ENCODE measurements at places on chromosomes 4 and X.
A peak's percentile ranks its signal among the peaks of the same experiment; 100 is the strongest.

- DNase-seq: peak; percentile 63
Measured at GRCh38 chr4:16914208-16914607, 15.8 kb upstream of the LDB2 start.

DNA sequence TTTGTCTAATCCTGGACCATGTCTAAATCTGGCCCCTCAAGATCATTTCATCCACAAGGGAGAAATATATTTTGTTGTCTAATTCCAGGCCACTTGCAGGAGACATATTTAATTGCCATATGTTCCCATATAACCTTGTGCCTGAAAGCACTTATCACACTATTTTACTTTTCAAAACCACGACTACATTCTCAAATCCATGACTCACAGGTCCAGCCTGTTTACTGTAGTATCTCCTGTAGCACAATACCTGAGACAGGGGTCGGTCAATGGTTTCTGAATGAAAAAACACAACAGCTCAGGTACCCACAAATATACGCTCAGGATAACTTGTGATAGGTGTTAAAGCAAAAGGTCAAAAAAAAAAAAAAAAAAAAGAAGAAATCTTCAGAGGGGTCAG, 60.9 kb downstream of the SEC24D start:
- no peak for DNase-seq

- DNase-seq: no peak
Measured at GRCh38 chr4:5433196-5433595, 275.2 kb downstream of the EVC2 start.

DNA sequence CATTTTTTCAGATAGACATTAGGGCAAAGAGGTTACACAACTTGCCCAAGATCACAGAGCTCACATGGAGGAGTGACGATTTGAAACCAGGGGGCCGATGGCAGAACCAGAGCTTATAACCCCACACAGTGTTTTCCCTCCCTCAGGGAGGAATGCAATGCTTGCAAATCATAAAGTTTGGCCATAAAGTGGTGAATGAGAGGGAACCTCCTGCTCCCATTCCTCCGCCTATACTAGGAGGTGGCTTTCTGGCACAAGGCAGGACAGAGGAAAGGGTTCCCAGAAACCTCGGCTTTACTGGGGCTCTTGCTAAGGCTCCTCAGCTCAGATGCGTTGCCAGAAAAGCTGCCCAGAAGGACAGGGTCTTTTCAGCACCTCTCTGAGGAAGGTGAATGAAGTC, 19.3 kb downstream of the TMEM154 start:
- no peak for DNase-seq

DNA sequence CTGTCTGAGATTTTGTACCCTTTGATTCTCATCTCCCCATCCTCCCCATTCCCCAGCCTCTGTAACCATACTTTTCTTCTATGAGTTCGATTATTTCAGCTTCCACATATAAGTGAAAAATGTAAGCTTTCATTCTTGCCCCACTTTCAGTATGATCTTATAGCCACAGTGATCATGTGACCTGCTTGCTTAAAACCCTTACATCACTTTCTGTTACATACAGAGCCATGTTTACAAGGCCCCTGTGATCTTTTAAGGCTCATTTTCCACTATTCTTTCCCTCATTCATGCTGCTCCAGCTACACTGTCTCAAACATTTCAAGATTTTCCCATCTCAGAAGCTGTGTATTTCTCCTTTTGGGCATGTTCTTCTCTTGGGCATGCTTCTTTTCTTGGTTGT, 147.7 kb downstream of the DCK start:
- DNase-seq: peak; percentile 20

- no peak for DNase-seq
Measured at GRCh38 chr4:128315756-128316520, 28.3 kb upstream of the PGRMC2 start.

DNA sequence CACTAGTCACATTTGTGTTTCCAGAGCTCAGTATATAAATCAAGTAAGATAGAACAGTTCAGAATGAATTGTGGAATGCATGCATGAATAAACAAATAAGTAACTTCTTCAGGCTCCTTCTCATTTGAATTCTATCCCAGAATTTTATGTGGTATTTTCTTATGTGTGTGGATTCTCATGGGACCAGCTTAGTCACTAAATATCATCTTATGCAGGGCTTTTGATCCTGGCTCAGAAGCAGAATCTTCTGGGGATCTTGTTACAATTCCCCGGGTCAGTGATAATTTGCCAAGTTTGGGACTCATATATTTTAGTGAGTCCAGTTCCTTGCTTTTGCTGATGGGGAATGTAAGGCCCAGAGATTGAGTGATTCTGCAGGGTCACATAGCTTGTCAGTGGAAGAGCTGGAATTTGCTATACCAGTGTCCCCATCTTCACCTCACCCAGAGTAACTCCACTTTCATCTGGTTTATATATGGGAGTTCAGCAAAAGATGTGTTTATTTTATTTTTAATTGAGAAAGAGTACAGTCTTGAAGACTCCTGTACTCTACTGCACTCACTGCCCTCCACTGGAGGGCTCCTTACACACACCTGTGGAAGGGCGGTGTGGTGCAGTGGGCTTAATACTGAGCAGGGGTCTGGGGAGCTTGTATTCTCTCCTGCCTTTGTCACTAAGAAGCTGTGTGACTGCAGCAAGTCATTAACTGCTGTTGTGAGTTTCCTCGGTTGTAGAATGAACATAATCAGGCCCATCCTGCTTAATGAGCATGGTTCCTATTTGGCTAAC, 198.2 kb upstream of the CXorf66 start:
- DNase-seq: peak; percentile 7

- DNase-seq: peak; percentile 71
Measured at GRCh38 chr4:172547724-172548123, 620.9 kb upstream of the GALNT7 start.

GRCh38 chrX:35682476-35682875, 115.7 kb upstream of the MAGEB16 start:
- DNase-seq: no peak

DNA sequence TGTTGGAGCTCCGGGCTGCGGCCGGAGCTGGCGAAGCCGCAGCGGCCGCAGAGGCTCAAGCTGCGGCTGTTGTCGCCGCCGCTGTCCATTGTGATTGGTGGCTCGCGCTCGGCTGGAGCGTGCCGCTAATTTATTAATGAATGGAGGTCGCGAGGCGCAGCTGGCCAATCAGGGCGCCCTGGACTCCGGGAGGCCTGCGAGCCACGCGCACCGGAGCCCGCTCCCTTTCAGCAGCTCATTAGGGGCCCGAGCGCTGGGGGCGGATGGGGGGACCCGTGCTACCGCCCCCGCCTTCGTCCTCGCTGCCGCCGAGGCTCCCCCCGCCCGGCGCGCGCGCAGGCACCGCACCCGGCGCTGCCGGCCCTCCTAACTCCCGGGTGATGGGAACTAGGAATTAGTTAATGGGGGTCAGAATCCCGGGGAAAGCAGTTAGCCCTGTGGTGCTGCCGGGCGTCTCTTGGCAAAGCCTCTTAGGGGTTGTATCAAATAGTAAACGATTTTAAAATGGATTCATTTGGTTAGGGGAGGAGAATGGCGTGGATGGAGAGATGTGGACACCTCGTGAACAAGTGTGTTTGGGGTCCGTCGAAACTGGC, 589 bp upstream of the NEUROG2 start:
- DNase-seq: no peak

GRCh38 chr4:5757536-5757935, 46.5 kb downstream of the EVC start:
- DNase-seq: no peak

DNA sequence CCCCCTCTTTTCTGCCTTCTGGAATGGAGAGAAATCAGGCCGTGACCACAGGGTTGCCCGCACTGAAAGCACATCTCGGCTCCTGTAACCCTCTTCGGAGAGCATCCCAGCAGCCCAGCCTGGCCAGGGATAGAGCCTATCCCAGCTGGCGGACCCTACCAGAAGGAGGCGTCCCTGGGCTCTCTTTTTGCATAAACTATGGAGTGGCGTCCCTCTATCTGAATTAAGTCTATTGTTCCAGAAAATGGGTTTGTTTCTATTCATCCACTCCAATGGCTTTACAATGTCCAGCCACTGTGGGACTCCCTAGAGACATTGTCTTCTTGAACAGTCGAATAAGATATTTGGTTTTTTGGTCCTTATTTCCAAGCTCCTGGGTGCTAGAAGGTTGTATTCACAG, 689 bp upstream of the NHSL2 start:
- DNase-seq: peak; percentile 45

GRCh38 chrX:56564164-56564885, 898 bp downstream of the UBQLN2 start:
- DNase-seq: peak; percentile 42

DNA sequence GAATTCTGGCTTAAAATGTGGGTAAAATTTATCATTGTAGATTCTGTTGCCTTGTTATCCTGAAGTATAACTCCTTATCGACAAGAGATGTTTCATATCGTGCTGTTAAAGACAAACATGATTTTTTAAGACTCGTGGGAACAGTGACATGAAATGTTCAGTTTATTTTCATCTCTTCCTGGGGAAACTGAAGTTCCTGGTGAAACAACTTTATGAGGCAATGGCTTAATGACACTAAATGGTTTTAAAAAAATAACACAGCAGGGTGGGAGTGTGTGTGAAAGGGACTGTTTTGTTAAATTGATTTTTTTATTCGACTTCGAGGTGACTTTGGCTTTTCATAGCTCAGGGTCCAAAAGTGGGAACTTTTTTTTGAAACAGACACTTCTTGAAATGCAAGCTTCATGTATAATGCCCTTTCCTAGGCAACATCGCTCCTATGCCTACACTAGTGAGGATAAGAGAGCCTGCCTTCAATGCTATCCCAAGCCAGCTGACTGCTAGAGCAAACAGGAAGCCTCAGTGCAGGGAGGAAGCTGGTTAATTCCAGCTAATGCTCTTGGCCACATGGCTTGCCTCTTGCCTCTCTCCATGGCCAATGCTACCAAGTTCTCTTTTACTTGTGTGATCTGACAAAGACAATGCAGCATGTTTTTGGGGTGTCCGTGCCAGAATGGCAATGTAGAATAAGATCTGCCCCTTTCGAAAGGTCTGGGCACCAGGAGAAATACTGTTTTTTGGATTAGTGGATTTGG, 80.9 kb upstream of the PLAC1 start:
- no peak for DNase-seq

- DNase-seq: peak; percentile 19
Measured at GRCh38 chr4:78439328-78439727, 112.2 kb upstream of the ANXA3 start.

DNA sequence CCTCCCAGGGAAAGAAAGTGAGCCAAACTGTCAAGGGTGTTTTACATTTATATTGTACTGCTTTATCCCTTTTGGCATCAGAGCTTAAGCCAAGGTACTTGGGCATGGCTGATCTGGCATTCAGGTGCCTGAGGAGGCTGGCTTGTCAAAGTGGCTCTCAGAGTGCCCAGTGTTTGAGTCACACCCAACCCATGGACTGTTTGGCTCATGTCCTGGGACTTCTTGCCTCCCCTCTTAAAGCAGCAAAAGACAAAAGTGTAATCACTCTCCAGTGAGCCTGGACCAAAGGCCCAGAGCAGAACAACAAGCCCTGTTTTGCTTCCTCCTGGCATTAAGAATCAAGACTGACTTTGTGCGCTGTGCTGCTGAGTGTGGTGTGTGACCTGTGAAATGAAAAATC, 311.7 kb upstream of the TAPT1 start:
- DNase-seq: no peak

DNA sequence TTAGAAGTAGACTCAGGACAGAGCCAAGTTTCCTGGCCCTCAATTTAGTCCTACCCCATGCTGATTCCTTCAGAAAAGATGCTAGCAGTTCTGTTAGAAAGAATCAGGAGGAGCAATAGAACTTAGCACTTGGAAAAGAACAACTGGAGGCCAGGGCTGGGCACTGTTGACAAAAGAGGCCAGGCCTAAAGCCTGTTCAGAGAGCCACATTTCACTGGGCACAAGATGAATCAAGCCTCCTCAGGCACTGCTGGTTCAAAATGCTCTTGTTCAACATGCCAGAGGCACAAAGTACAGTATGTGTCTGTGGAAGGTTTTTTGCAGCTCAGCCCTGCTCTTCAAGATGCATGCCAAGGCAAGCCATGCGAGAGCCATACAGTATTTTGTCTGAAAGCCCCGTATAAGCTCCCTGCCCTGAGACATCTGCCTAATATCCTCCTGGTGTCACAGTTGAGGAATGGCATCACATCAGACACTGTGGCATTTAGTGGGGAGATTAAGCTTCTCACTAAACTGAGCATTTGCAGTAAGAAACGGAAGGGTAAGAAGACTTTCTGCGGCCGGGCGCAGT, 53.7 kb downstream of the RASL11B start:
- DNase-seq: no peak

DNA sequence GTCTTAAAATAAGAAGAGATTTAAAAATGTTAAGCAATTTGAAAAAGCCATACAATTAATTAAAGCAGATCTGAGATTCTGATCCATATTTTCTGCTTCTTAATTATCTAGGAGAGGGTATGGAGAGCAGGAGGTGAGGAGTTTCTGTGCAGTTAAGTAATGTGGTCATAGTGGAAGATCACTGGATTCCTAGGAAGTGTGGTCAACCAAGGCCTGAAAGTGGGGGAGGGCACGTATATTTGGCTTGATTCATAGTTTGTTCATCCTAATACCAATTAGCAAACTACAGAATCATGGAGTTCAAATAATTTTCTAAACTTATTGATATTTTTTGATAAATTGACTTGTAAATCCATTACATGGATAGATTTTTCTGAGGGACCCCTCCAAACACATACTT, 768.3 kb downstream of the RAPGEF2 start:
- no peak for DNase-seq

DNA sequence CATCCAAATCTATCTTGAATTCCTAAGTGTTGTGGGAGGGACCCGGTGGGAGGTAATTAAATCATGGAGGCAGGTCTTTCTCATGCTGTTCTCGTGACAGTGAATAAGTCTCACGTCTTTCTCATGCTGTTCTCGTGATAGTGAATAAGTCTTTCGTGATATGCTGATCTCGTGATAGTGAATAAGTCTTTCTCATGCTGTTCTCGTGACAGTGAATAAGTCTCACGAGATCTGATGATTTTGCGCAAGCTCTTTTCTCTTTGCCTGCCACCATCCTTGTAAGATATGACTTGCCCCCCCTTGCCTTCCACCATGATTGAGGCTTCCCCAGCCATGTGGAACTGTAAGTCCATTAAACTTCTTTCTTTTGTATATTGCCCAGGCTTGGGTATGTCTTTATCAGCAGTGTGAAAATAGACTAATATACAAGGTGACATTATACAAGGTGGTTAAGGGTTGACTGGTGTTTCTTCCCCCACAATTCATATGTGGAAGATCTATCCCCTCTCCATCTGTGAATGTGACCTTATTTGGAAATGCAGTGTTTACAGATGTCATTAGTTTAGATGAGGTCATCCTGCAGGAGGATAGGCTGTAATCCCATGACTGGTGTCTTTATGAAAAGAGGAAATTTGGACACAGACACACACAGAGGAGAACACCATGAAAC, 27.6 kb downstream of the ARSD start:
- DNase-seq: no peak

GRCh38 chrX:17266136-17266535, 108.9 kb upstream of the NHS start:
- peak; percentile 15 for DNase-seq

DNA sequence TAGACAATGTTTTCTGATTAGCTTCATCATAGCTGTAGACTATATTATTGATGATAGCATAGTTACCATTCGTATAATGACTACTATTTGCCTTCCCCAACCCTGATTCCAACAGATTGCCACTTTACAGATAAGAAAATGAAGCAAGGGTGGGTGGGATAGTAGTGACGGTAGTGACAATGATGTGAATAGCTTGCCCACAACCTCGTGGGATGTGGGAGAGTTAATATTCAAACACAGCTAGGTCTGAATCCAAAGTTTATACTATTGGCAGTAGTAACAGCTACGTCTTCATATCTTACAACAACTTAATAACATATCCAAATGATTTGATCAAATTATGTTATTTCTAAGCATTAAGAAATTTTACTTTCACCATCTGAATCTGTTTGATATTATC, 766.8 kb upstream of the FTHL17 start:
- no peak for DNase-seq

- no peak for DNase-seq
Measured at GRCh38 chr4:47359891-47360290, 103.6 kb downstream of the COMMD8 start.

Measured in cardiac muscle cell (in vitro differentiated cells and primary cell).